ENCODE measurements at places on chromosomes 4 and X.

GRCh38 chr4:11542952-11543351, 114.3 kb upstream of the HS3ST1 start:
- DNase-seq = no peak

GRCh38 chr4:123830930-123831329, 434.3 kb downstream of the SPRY1 start:
- no peak for DNase-seq

- no peak for DNase-seq
Measured at GRCh38 chr4:62676962-62677361, 1476.8 kb downstream of the ADGRL3 start.

- no peak for DNase-seq
Measured at GRCh38 chrX:123138473-123138872, 45.6 kb upstream of the GRIA3 start.

GRCh38 chr4:148787831-148788477, 345.7 kb upstream of the NR3C2 start:
- DNase-seq = no peak

DNA sequence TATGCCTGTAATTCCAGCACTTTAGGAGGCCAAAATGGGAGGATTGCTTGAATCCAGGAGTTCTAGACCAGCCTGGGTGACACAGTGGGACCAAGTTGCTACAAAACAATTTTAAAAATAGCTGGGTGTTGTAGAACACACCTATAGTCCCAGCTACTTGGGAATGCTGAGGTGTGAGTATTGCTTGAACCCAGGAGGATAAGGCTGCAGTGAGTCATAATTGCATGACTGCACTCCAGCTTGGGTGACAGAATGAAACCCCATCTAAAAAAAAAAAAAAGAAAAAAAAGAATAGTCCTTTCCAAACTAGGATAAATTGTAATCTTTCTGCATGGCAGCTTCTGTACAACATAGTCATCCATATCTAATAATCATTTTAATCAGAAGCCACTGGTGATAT, 270.1 kb upstream of the INTU start:
- DNase-seq = no peak

GRCh38 chrX:96403446-96403845, 281.2 kb upstream of the DIAPH2 start:
- DNase-seq = no peak

Measured in nucleus accumbens (tissue), 56 donors.